CD4-positive, alpha-beta T cell treated with Interferon alpha-2 for 1 hour (primary cell): ENCODE measurements at places on chromosomes 4 and X.

DNA sequence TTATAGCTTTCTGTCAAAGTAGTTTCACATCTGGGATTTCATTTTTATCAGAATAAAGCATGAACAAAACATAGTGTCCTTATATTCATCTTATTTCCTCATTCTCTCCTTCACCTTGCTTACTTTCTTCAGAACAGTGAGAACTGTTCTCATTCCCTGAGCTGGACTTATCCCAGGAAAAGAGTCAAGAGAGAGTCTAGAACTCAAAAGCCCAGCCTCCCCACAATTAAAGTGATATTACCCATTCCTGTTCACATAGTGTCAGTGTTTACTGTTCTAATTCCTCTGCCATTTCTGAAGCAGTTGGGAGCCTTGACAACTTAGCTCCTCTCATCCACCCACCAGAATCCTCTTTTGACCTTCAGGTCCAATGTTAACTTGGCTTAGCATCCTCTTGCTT is 42.9 kb downstream of the RASSF6 start:
- DNase-seq = no peak

DNA sequence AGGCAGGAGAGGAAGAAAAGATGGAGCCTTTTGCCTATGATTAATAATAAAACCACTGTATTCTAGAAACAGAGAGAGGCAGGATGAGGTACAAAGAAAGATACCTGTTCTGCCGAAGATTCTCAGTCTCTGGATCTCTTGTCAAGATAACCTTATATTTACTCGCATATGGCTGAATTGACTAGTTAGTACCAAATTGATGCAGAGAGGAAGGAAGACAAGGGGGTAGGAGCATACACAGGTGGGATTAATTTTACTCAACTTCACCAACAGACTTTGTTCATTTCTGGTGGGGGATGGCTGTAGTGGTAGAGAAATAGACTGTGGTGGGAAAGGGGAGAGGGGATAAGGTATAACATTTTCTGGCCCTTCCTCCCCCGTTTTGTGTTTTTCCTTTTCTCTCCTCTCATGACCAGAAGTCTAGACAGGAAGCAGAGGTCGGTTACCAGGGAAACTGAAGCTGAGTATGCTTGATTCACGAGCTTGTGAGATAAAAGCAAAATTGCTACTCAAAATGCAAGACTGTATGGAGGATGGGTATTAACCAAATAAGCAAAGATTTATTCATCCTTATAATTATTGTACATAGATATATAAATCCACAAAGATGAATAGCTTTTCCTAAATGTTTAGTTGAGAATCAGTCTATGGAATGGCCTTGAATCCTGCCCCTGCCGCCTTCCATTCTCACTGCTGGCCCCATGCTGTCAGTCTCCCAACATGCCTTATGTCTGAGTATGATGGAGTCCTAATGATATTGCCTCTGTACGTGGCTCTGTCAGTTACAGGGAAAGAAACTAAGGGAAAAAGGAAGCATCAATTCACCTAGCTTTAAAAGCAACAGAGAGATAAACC is 17.8 kb upstream of the PAGE2B start:
- peak; percentile 48 for DNase-seq

- no peak for DNase-seq
Measured at GRCh38 chr4:85780664-85781063, 305.7 kb downstream of the ARHGAP24 start.

- DNase-seq = no peak
Measured at GRCh38 chr4:53196882-53197771, 168.7 kb downstream of the SCFD2 start.

DNA sequence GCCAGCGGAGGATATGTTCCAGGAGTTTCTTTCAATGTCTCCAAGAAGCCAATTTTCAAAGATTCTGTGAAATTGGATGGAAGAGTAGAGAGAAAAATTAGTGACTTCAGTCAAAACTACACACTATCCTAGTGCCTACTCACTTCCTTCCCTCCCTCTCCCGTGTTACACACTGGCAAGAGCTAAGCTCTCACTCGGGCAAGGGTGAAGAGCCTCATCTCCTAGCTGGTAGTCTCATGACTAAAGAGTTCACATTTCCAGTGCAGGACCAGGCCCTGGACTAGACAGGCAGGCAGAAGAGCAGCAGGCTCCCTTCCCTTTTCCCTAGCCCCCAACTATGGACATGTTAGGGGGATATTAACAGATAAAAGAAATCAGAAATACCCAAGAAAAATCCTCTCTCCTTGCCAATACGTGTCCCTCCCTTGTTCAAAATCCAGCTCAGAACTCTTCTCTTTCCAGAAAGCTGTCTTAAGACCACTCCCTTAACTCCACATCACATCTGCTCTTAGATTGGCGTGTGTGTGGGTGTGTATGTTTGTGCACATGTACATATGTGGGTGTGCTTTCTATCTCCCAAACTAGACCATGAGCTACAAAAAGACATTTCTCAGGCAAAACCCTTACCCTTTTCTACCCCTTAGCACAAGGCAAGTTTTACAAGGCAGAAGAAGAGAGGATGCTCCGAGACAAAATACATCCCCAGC is 29.9 kb downstream of the ZDHHC9 start:
- DNase-seq = no peak

DNA sequence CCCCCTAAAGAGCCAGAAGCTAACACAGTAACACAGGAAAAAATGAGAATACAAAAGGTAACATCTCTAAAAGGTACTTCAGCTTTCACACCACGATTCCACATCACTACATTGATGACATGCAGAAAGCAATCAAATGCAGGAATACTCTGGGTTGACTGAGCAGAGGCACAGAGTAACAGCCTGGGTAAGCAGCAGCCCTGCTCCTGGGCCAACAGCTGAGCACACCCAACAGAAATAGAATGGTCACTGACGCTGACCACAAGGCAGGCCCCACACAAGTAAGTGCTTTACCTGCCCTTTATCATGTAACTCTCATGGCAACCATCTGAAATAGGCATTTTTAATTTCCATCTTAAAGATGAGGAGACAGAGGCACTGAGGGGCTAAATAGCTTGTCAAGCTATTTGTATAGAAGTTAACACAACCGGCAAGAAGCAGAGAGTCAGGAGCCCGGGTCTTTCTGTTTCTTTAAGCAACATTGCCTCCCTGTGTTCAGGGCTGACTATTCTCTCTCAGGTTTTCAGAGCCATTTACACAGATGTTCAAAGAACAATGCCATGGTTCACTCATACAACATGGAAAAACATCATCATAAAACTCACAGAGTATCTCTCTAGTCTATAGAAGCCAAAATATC is 168.9 kb downstream of the ZNF674 start:
- peak; percentile 1 for DNase-seq

- no peak for DNase-seq
Measured at GRCh38 chr4:54032558-54033135, 31.8 kb downstream of the CHIC2 start.

DNA sequence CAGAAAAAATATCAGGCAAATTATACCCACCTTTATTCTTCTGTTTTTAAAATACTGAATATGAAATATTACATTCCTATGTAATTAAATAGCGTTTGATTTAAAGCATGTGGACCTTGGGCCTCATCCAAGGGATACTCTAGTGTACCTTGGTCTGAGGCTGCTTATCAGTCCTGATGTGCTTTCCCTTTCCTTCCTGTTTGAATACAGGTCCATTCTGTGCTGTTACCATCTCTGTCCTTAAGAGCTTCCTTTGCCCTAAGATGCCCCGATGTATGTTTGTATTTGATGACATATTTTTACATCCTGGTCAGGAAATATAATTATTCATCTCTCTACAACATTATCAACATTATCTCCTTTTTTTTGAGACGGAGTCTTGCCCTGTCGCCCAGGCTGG is 24.1 kb downstream of the FAT4 start:
- no peak for DNase-seq

DNA sequence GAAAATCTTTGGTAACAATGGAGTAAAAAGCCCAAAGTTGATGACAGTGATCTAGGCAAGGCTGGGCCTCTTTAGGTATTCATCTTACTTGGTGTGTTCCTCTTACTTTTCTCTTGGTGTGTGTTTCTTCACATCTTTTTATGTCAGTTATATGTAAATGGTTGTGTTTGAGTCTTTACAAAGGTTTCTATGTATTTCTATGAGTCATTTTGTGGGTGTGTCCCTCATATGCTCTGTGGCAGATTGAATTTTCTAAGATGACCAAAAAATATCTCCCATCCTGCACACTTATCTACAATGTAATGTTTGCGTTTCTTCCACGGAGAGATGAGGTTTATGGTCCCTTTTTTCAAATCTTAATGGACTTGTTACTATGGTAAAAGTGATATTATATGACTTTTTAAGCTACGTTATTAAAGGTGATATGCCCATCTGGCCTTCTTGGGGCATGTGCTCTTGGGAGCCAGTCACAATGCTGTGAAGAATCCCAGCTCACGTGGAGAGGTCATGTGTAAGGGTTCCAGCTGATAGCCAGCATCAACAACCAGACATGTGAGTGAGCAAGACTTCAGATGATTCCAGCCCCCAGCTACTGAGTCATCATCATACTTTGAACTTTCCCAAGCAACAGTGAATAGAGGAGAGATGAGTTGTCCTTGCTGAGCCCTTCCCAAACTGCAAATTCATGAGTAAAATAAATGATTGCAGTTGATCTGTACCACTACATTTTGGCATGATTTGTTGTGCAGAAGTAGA is 126.9 kb downstream of the CBLL2 start:
- no peak for DNase-seq

GRCh38 chr4:189162073-189162789 is 778.4 kb upstream of the FRG1 start:
- DNase-seq = no peak

DNA sequence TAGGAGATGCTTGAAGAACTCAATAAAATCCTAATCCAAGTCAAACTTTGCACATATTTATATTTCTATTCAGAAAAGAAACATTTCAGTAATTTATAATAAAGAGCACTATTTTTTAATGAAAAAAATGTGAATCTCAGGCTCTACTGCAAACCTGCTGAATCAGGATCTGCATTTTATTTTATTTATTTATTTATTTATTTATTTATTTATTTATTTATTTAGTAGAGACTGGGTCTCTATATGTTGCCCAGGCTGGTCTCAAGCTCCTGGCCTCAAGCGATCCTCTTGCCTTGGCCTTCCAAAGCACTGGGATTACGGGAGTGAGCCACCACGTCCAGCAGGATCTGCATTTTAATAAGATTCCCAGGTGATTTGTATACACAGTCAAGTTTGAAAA is 16.0 kb downstream of the SUPT20HL1 start:
- DNase-seq = no peak

GRCh38 chr4:54516556-54517215 is 141.1 kb upstream of the KIT start:
- DNase-seq = no peak

DNA sequence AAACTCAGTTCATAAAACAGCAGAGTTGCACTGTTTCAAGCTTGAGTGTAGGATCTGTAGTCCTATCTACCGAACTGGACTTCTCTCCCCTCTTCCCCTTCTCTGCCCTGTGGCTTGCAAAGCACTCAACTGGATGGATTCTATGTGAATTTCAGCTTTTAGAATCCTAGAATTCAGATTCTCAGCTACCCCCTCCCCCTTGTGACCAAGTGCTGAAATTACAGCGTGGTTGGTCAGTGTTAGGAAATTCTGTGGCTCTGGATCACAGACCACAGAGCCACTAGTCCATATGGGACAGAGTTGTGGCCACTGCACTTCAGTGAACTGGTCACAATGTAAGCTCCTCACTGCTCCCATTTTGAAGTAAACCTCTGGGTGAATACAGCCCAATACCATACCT is 64.6 kb upstream of the TRPC5 start:
- DNase-seq = no peak

DNA sequence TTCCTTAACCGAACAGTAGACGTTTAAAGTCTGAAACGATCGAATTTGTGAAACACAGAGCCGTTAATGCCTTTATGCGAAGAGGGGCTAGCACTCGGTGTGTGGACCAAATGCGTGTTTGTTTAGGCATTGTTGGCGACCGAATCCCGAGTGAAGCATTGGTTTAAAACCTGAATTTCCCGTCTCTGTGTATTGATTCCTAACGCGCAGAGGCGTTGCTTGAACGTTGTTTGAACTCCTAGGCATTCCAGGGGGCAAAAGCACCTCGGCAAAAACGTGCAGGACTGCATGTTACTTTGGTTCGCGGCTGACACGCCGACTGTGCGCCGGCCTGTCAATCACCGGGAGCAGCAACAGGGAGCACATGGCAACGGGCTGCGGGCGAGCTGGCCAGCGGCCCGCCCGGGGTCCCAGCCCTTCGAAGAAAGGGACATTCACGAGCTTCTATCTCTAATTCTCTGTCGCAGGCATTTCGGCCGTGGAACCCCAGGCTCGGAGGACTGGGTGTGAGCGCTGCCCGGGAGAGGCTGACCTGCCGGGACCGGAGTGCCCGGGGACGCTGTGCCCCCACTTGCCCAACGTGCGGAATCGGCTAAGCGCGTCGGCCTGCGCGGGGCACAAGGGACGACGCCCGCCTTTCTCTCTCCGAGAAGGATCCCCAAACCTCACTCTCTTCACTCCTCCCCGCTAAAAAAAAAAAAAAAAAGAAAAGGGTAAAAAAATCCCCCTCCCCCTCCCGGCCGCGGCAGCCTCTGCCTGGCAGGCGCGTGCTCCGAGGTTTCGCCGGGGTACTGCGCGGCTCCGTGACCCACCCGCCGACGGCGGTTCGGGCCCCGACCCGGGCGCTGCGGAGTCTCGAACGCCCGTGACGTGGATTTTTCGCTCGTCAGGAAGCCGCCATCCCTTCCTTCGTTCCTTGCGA is 810 bp downstream of the SPRY1 start:
- DNase-seq = peak; percentile 36

GRCh38 chrX:122790376-122791095 is 393.5 kb upstream of the GRIA3 start:
- no peak for DNase-seq

DNA sequence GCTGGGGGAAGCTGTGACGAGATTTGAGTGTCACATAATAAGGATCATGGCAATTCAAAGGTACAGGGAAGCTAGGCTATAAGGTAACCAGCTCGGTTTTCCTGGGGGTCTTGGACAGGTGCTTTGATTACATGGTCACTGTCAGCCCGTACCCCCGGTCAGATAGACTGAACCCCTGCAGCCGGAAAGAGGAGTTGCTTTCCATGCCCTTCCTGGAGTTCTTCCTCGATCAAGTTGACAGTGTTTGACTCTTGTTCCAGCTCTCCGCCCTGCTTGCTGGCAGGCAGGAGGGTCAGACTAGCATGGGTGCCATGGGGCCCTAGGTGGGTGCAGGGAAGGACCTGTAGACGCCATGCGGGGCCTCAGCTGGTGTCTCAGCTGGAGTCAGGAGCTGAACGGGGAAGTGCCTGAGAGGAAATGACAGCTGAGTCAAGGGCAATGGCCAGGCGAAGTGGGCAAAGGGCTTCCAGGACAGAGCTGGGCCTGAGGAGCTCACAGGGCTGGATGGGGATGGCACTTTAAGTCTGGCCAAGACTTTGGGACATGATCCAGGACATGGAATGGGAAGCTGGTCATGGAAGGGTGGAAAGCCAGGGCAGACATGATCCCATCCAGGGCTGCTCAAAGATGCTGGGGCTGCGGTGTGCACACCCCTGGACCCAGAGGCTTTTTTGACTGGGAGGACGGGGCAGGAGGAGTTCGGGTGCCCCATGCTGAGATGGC is 1.6 kb downstream of the TMEM187 start:
- no peak for DNase-seq

DNA sequence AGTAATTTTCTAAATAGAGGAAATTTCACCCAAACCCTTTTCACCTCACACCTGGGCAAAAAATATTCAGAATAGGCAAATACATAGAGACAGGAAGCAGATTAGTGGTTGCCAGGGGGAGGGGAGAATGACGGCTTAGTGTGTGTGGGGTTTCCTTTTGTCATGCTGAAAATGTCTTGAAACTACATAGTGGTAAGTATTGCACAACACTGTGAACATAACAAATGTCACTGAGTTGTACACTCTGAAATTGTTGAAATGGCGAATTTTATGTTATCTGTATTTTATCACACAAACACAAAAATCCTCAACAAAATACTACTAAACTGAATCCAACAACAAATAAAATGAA is 60.7 kb upstream of the PLAC1 start:
- DNase-seq = peak; percentile 8

GRCh38 chr4:138761638-138762220 is 253.9 kb upstream of the NOCT start:
- DNase-seq = no peak
